ENCODE measurements at places on chromosomes 6 and 20. TPM values are rescaled to one million over a fixed set of nuclear protein-coding genes. Genes with fewer than 3 reads are reported as not detected.
A peak's percentile ranks its signal among the peaks of the same experiment; 100 is the strongest.

- H3K27ac ChIP-seq, result peak overlapping the region; percentile 68
- DNase-seq, result no peak
- no peaks in the 10 kb centered on the region for H3K36me3 ChIP-seq
- H3K4me1 ChIP-seq, result peaks cover 19% of the 10 kb centered on the region
Observed at GRCh38 chr6:163701762-163702161, 287.2 kb downstream of the QKI start.

DNA sequence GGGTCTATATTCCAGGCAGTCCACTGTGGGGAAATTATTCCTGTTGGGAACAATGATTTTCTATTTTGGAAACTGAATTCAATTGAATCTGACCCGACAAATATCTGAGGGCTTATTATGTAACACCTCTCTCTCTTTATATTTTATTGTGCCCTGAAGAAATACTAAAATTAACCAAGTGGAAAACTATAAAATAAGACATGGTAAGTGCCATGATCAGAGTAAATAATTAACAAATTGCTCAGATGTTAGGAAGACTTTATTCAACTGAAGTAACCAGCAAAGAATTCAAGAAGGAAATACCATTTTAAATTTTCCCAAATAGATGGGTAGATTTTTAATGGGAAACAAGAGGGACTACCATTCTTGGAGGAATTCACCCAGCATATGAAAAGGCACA, 632.9 kb downstream of the MAFB start:
- H3K36me3 ChIP-seq, result no peaks in the 10 kb centered on the region
- H3K4me1 ChIP-seq, result no peaks in the 10 kb centered on the region
- no peak for DNase-seq
- H3K4me3 ChIP-seq, result no peak overlapping the region
- H3K27me3 ChIP-seq, result no peaks in the 10 kb centered on the region

GRCh38 chr6:43744491-43744890, 25.5 kb upstream of the VEGFA start:
- DNase-seq, result no peak
- peaks cover 3% of the 10 kb centered on the region for H3K4me1 ChIP-seq
- H3K27me3 ChIP-seq, result peaks cover 5% of the 10 kb centered on the region
- no peak overlapping the region for H3K27ac ChIP-seq
- no peak overlapping the region for H3K4me3 ChIP-seq

- H3K36me3 ChIP-seq, result no peaks in the 10 kb centered on the region
- no peak for DNase-seq
- no peaks in the 10 kb centered on the region for H3K4me1 ChIP-seq
- no peak overlapping the region for H3K4me3 ChIP-seq
Observed at GRCh38 chr6:4543596-4543995, 232.6 kb upstream of the CDYL start.

GRCh38 chr6:56025795-56026194, 150.4 kb upstream of the BMP5 start:
- no peak for DNase-seq
- H3K4me1 ChIP-seq, result no peaks in the 10 kb centered on the region
- H3K27ac ChIP-seq, result no peak overlapping the region
- no peaks in the 10 kb centered on the region for H3K27me3 ChIP-seq
- no peaks in the 10 kb centered on the region for H3K36me3 ChIP-seq
- H3K4me3 ChIP-seq, result no peak overlapping the region

DNA sequence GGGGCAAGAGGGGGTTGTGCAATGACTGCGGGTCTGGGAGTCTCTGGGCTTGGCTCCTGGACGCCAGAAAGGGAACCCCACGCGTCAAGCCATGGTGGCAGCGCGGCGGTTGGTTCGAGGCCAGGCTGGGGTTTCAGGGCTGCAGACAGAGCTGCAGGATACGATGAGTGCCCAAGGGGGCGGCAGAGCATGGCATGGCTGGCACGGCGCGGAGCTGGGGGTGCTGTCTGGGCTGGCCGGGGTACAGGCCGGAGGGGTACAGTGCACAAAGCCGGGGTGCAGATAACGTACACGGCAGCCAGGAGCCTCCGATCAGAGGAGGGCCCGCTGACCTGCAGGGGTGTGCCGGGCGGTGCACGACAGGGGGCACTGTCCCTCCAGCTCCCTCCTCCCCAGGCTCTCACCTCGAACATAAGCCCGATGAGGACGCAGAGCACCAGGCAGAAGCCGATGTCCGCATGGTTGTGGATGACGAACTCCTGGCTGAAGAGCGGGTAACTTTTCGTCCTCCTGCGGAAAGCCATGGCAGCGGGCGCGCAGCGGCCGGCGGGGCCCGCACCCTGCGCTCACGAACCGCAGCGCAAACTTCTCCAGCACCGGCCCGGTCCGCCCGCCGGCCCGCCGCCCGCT, 353 bp downstream of the TRAM2 start:
- no peaks in the 10 kb centered on the region for H3K27me3 ChIP-seq
- H3K36me3 ChIP-seq, result no peaks in the 10 kb centered on the region
- peak overlapping the region; percentile 88 for H3K4me3 ChIP-seq
- H3K4me1 ChIP-seq, result peaks cover 67% of the 10 kb centered on the region
- DNase-seq, result peak; percentile 65

GRCh38 chr6:52735071-52735470, 28.2 kb downstream of the GSTA2 start:
- H3K27ac ChIP-seq, result no peak overlapping the region
- H3K27me3 ChIP-seq, result no peaks in the 10 kb centered on the region
- no peak for DNase-seq
- no peaks in the 10 kb centered on the region for H3K36me3 ChIP-seq
- H3K4me1 ChIP-seq, result no peaks in the 10 kb centered on the region

DNA sequence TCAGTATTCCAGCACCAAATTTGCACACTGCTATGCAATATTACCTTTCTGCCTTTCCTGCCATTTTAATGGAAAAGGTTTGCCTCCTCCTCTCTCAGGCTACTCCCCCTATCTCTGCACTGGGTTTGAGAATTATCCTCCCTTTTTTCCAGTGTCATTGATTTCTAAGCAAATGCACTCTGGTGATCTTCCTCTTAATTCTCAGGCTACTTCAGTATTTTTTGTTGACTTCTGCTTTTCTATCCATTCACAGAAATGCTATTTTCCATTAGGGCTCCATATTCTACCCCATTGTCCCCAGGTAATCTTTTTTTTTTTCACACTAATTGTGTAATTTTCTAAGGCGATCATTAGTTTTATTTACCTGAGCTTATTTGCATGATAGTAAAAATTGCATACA, 144.0 kb downstream of the GJA1 start:
- DNase-seq, result no peak
- no peak overlapping the region for H3K27ac ChIP-seq
- H3K27me3 ChIP-seq, result no peaks in the 10 kb centered on the region
- peaks cover 10% of the 10 kb centered on the region for H3K4me1 ChIP-seq

DNA sequence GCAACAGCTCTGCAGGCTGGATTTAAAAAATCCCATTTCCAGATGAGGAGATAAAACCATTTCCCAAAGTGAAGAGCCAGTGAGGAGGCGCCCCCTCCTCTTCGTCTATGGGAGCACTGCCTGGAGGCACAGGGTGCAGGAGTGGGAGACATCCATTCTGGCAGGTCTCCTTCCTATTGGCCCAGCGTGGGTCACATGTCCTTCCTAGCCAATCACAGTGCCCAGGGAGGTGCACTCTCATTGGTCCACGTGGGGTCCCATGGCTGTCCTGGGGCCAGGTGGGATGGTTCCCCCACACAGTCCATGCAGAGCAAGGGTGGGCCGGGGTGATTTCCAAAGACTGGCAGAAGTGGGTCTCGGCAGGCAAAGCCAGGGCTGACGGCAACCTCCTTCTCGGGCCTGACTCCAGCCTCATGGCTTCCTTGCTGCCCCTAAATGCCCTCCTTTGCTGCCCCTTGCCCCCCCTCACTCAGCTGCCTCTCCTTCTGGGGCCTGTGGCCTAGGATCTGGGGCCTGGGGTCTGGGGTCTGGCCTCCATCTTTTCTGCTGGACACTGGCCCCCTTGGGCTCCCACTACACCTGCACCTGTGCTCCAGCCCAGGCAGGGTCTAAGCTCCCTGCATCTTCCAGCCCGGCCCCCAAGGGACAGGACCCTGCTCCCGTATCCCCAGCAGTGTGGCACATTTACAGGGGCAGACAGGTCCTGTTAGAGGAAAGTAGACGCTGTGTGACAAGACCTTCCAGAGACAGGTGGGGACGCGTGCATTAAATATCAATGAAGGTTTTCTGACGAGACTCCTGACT, 231.7 kb downstream of the TAF4 start:
- DNase-seq, result no peak
- no peak overlapping the region for H3K4me3 ChIP-seq
- peaks cover 87% of the 10 kb centered on the region for H3K27me3 ChIP-seq
- no peaks in the 10 kb centered on the region for H3K36me3 ChIP-seq
- no peaks in the 10 kb centered on the region for H3K4me1 ChIP-seq

- H3K4me3 ChIP-seq, result no peak overlapping the region
- peaks cover 19% of the 10 kb centered on the region for H3K4me1 ChIP-seq
- DNase-seq, result no peak
- no peaks in the 10 kb centered on the region for H3K27me3 ChIP-seq
Observed at GRCh38 chr6:4108561-4109093, 26.7 kb downstream of the ECI2 start.

DNA sequence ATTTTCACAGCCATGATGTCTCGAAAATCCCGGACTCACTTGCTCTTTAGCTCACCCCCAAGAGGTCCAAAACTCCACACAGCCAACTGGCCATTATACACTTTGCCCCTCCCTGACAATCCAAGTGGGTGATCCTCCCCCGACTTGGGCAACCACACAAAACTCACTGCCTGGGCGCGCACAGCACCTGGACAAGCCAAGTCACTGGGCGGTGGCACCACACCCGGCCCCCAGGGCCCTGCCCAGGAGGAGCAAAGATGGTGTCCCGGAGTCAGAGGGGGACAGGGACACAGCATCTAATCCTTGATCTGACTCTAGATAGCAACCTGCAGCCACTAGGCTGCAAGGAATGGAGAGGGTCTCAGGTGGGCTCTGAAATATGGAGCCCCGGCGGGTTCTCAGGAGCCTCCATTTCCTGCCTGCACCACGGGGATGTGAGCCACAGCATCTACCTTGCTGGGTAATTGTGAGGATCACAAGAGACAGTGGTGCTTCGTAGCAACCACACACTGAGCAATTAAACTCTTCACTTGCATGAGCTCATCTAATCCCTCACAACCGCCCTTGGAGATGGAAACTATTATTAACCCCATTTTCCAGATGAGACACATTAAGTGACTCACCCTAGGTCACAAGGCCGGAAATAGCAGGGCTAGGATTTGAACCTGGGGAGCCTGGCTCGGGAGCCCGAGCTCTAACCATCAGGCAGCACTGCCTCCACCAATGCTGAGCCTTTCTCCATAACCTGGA, 66.6 kb downstream of the BMP7 start:
- H3K27ac ChIP-seq, result no peak overlapping the region
- H3K36me3 ChIP-seq, result no peaks in the 10 kb centered on the region
- H3K4me3 ChIP-seq, result no peak overlapping the region
- H3K27me3 ChIP-seq, result peaks cover 23% of the 10 kb centered on the region
- H3K4me1 ChIP-seq, result peaks cover 11% of the 10 kb centered on the region
- no peak for DNase-seq

DNA sequence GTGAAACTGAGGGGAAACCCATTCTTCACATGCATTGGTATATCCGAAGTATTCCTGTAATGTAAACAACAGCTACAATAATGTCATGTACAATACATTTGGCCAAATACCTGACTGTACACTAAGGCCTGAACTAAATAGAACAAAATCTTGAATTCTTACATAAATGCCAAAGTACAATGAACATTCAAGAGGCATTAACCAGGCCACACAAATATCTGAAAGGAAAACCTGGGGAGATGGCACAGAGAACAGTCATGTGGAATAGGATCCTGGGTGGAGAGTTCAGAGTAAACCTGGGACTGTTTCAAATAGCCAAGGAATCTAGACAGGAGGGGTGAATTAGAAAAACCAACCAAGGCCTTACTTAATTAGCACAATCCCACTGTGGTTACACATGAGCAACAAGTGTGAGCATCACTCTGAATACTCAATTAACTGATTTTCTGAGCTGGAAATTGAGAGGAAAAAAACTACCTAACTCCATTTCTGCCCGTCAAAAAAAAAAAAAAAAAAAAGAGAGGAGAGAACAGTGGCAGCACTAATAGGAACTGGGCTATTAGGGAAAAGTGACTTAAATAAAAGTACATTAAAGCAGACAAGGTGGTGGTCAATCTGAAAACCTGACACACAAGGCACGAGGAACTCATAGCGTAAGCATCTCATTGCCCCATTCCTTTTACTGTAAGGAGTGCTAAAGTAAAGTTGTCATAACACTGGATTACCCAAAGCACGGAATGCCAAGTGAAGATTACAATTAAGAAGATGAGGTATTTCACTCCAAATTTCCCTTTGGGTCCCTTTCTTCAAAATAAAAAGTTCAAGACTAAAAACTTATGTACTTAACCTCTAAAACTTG, 10.9 kb downstream of the SNX5 start:
- no peak for DNase-seq
- peaks cover 62% of the 10 kb centered on the region for H3K4me1 ChIP-seq
- H3K36me3 ChIP-seq, result peaks cover 36% of the 10 kb centered on the region
- H3K27me3 ChIP-seq, result no peaks in the 10 kb centered on the region
- peak overlapping the region; percentile 58 for H3K27ac ChIP-seq
- no peak overlapping the region for H3K4me3 ChIP-seq

Gene SLCO4A1
- 12.7 TPM for total RNA-seq

Gene DNMT3B
- total RNA-seq, result 0.49 TPM

Gene LST1
- total RNA-seq, result 6.5 TPM

Gene EDN1
- total RNA-seq, result 5.9 TPM

DNA sequence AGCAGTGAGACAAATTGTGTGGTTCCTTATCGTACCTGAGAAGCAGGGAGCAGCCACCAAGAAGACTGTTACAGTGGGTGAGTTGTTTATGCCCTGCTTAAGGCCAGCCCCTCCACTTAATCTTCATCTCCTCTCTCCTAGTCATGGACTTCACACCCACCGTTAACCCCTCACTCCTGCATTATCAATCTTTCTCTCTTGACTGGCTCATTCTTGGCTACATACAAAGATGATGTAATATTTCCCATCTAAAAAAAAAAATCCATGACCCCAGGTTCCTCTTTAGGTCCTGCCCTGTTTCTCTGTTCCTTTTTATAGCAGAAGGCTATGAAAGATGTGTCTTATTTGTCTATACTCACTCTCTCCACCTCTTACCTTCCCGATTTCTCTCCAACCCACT, 72.4 kb downstream of the SHLD1 start:
- no peak for DNase-seq
- no peaks in the 10 kb centered on the region for H3K27me3 ChIP-seq
- no peak overlapping the region for H3K27ac ChIP-seq

DNA sequence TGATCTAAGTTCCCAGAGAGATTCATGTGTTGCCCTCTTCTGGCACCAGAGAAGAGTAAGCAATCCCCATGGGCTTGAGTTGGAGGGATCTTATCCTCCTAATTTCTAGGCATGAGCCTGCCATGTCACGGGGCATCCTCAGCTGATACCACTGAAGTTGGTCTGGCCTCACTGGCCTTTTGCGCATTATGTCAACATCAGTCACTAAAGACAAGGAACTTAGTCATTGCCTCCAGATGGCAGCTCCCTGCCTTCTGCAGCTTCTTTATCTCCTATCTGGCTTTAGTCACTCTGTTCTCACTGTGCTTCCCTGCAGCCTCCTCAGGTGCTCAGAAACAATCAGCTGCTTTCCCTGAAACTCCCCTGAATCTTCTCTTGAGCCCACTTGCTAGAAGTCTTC, 312.2 kb downstream of the ADGRG6 start:
- no peak for DNase-seq
- H3K36me3 ChIP-seq, result no peaks in the 10 kb centered on the region
- no peaks in the 10 kb centered on the region for H3K27me3 ChIP-seq
- no peak overlapping the region for H3K27ac ChIP-seq

- H3K4me3 ChIP-seq, result no peak overlapping the region
- no peak overlapping the region for H3K27ac ChIP-seq
- no peaks in the 10 kb centered on the region for H3K4me1 ChIP-seq
- peaks cover 9% of the 10 kb centered on the region for H3K27me3 ChIP-seq
- no peak for DNase-seq
Observed at GRCh38 chr6:38876475-38876874, 161.4 kb downstream of the DNAH8 start.

GRCh38 chr20:63238514-63239125, 2.9 kb downstream of the BIRC7 start:
- peaks cover 76% of the 10 kb centered on the region for H3K27me3 ChIP-seq
- no peak for DNase-seq
- no peaks in the 10 kb centered on the region for H3K4me1 ChIP-seq
- H3K27ac ChIP-seq, result no peak overlapping the region
- no peaks in the 10 kb centered on the region for H3K36me3 ChIP-seq

Measured in left ventricle myocardium inferior (tissue), 1 donor.